ENCODE measurements at places on chromosomes 4 and X.

GRCh38 chr4:223913-224497 lies 81.3 kb downstream of the ZNF732 start:
- no peak for DNase-seq

DNA sequence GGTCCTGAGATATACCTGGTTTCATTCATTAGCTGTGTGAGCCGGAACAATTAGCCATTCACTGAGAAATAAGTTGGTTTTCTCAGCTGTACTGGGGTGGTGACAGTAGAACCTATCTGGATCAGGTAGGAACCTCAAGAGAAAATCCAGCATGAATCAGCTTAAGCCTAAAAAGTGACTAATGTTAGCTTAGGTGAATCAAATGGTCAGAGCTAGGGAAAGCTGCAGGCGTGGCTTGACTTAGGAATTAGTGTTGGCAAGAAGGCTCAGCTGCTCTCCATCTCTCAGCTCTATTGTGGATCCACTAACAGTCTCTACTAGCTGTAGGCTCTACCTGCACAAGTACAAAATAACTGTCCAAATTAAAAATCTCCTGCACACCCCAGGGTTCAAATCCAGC lies 1025.5 kb downstream of the RAB28 start:
- DNase-seq = no peak

- DNase-seq = no peak
These were observed 15.9 kb downstream of the TMEM165 start for GRCh38 chr4:55411621-55412020.

DNA sequence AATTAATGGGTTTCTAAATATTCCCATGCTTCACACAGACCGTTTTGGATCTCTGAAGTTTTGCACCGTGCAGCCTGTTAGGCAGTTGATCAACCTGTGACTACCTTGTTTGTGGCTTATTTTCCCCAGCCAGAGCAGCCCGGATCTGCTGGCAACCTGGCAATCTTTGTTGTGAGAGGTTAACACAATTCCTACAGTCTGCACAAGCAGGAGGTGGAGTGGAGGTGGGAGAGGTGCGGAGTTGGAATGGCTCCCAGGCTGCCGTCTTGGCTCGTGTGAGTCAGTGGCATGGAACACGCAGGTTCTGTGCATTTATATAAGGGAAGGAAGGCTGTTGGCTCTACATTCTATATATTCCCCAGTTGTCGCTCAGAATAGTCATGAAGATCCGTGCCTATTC lies 70.9 kb upstream of the STOX2 start:
- no peak for DNase-seq

Measured in activated naive CD8-positive, alpha-beta T cell treated with anti-CD3 and anti-CD28 coated beads, Interleukin-2, amount 50 U/mL, for 16 hours (primary cell).